ENCODE measurements at places on chromosomes 12 and 14.

GRCh38 chr12:104137001-104137901 is 759 bp downstream of the NFYB start:
- no peak for DNase-seq

DNA sequence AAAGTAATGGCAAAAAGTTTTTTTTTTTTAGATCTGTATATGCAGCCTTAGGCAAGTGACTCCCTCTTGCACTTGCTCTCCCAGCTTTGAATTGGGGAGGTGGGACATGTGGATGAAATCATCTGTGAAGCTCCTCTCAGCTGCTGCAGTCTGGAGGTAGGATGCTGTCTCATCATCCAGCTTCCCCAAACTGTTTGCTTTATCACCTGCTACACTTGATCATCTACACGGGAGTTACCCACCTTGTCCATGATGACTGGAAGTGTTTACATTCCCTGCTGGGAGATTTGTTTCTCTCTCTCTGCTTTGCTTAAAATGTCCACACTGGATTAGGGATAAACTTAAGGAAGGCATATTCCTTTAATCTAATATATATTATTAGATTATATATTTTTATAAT is 8.5 kb upstream of the FGF23 start:
- DNase-seq = no peak

DNA sequence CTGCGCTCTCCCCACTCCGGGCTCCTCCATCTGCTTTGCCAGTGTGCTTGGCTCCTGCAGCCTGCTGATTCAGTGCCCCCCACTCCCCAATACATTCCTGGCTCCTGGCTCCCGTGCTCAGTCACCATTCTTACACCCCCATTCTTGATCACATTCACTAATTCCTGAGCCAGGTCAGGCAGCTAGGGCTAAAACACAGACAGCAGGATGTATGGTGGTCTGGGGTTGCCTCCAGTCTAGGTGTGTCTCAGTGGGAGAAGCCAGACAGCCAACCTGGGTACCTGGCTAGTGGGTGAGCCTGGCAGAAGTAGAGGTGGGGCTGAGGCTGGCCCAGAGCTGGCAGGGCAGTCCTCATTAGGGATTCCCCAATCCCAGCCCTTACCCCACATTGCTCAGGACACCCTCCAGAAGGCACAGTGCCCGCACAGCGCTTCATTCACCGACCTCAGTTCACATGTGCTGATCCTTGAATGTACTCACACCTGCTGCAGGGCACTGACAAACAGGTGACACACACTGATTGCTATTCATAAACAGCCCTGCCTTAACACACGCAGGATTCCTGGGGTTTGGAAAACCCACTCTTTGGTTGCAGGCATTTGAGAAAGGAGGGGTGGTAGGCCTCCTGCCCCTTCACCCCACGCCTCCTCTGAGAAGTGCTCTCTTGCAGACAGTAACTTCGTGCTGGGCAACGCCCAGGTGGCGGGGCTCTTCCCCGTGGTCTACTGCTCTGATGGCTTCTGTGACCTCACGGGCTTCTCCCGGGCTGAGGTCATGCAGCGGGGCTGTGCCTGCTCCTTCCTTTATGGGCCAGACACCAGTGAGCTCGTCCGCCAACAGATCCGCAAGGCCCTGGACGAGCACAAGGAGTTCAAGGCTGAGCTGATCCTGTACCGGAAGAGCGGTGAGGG is 1.7 kb downstream of the KCNH3 start:
- no peak for DNase-seq

DNA sequence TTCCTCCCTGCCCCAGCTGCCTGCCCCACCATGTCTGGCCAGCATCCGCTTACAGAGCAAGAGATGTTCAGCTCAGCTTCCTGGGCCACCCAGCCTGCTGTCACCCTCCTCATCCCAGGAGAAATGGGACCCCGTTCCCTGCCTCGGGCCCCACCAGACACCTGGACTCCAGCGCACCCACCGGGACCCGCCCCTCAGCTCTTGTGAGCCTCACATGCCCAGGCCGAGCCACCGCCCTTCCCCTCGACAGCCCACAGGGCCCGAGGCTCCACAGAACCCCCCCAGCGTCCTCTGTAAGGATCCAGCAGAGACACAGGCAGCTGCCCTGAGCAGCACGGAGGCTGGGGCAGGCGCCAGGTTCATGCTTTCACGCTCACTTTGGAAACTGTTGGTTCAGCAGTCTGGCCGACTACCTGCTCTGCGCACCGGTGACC is 18.4 kb upstream of the C14orf180 start:
- DNase-seq = no peak

DNA sequence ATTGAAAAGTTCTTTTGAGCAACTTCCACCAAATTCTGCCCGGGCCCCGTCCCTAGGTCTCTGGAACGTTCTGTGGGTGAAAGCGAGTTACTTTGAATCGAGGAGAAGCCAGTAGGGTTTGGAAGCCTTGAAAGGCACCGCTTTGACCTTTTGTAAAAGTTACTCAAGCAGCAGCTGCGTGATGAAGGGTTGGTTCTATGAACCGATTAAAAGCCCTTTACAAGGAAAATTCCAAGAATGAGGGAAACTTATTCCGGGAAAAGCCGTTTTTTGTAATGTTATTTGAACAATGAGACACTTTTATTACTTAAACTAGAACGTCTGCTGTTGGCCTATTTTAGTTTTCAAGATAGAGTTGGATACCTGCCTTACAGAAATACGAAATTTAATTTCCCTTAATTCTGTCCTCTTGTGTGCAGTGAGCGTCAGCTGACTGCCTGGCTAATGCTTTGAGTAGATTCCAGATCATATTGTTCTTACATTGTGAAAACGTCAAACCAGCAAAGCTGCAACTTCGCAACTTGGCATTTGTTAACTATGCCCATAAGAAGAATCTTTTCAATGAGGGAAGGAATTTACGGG is 906 bp downstream of the LARP4 start:
- DNase-seq = no peak

- no peak for DNase-seq
Measured at GRCh38 chr12:6235906-6236640, 35.9 kb downstream of the CD9 start.

- no peak for DNase-seq
Measured at GRCh38 chr14:82134411-82134810, 600.8 kb upstream of the SEL1L start.

- DNase-seq = no peak
Measured at GRCh38 chr14:32606301-32606700, 277.2 kb downstream of the AKAP6 start.

DNA sequence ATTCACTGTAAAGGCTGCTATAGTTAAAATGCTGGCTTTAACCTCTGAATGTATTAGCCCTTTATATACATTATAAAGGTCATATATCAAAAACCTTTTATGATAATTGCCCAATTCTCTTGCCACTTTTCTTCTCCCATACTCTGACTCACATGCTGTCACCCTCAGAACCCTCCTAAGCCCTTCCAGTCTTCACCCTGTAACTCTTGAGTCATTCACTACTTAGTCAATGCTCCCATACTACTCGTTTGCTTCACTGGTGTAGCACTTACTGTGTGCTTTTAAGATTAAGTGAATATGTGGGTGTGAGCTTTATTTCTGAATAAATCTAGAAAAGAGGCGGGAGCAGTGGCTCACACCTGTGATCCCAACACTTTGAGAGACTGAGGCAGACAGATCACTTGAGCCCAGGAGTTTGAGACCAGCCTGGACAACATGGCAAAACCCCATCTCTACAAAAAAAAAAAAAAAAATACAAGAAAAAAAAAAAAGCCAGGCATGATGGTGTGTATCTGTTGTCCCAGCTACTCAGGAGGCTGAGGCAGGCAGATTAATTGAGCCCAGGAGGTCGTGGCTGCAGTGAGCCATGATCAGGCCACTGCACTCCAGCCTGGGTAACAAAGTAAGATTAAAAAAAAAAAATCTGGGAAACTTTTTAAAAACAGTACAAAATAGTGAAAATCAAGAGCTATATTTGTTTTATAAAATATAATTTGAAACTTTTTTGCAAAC is 37.6 kb downstream of the SPATA7 start:
- DNase-seq = no peak

DNA sequence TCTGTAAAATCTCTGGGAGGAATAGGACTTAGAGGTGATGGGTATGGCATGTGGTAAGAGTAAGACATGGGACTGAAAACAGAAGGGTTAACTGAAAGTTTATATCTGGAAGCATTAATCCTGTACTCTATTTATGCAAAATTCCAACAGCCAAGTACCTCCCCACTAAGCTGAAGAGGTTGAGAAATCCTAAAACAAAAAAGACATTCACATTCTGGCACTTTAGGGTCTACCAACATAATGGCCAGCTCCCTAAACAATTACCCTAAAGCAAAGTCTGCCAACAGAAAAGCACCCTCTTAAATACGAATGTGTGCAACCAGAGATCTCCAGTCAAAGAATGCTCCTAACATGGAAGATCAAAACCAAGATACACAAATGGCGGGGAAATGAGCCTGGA is 87.4 kb downstream of the GTF2A1 start:
- no peak for DNase-seq

DNA sequence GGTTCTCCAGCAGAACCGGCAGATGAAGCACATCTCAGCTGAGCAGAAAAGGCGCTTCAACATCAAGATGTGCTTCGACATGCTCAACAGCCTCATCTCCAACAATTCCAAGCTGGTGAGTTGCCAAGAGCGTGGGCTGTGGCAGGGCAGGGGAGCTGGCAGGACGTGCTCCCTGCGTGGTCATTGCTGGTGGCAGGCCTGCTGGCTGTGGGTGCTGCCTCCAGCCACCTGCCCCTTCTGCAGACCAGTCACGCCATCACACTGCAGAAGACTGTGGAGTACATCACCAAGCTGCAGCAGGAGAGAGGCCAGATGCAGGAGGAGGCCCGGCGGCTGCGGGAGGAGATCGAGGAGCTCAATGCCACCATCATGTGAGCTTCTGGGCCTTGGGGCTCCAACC is 35.8 kb downstream of the IL31 start:
- no peak for DNase-seq

DNA sequence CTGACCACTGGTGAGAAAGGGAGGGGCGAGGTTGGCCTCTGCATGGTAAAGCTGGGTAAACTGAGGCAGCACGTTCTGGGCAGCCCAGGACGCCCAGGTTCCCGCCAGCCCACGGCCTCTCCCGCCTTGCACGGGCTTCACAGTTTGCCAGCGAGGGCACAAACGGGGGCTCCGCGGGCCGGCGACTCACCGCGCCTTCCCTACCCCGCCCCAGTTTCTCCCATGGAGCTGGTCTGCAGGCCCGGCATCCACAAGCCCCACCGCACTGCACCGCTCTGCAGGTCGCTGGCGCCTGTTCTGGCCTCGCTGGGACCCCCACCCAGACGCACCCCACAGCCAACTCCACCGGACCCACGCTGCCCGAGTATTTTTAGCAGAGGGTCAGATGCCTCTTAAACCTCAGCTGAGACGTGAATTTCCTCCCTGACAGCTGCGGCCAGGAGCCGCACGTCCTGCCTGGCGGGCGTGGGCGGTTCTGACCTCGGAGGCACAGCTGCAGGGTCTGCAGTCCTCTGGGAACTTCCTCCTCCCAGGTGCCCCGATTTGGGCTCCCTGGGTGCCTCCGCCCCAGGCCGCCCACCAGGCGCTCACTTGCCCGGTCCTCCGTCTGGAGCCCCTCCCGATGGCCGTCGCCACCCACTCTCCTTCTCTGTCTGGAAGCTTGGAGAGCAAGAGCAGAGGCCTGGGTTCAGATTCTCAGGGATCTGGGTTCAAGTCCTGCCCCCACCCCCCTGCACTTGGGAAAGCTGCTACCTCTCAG is 29.5 kb upstream of the INF2 start:
- DNase-seq = no peak

DNA sequence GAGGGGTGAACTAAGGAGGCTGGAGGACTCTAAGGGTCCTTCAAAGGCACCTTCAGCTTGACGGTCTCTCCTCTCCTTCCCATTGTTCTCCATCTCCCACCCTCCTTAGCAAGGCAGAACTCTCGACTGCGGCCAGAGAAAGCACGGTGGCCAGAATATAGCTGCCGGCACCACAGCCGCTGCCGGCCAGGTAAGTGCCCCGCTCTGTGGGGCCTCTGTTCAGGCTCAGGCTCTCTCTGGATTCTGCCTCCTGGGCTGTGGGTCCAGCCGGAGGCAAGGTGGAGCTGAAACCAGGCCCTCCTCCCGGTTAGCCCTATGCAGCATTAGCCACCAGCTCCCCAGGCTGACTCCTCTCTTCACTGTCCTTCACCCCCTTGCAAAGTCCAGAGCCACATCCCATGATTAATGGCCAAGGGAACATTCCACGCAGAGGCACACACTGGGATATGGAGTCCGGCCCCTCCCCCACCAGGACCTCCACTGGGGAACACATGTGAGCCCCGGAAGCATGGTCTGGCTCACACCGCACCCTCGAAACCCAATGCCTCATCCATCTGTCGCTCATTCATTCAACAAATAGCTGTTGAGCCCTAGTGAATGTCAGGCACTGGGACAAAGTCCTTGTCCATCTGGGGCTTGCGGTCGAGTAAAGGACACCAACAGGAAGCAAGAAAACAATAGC is 25.2 kb downstream of the LTBP2 start:
- DNase-seq = no peak

GRCh38 chr12:106098691-106099200 is 40.0 kb downstream of the NUAK1 start:
- no peak for DNase-seq

DNA sequence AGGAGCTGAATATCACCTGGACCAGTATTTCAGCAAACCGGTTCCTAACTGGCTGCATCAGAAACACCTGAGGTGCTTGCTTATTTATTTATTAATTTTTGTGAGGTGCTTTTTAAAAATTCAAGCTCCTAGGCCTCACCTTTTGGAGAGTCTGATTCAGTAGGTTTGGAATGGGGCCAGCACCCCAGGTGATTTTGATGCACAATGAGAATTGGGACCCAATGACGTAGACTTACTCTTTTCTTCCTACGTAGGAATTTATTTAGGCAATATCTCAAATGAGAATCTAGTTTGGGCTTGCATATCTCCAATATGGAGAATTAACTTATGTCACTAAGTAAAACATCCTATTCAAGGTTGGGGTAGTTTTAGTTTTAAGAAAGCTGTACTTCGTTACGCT is 7.3 kb downstream of the YEATS4 start:
- no peak for DNase-seq

- DNase-seq = no peak
Measured at GRCh38 chr12:103282124-103282523, 213.6 kb downstream of the C12orf42 start.

- no peak for DNase-seq
Measured at GRCh38 chr12:102757154-102757881, 159.7 kb downstream of the PAH start.
